Lung (tissue), 17 donors: ENCODE measurements at places on chromosomes 11 and 22.

- no peak for DNase-seq
Observed at GRCh38 chr22:45518580-45518991, 15.9 kb downstream of the FBLN1 start.

DNA sequence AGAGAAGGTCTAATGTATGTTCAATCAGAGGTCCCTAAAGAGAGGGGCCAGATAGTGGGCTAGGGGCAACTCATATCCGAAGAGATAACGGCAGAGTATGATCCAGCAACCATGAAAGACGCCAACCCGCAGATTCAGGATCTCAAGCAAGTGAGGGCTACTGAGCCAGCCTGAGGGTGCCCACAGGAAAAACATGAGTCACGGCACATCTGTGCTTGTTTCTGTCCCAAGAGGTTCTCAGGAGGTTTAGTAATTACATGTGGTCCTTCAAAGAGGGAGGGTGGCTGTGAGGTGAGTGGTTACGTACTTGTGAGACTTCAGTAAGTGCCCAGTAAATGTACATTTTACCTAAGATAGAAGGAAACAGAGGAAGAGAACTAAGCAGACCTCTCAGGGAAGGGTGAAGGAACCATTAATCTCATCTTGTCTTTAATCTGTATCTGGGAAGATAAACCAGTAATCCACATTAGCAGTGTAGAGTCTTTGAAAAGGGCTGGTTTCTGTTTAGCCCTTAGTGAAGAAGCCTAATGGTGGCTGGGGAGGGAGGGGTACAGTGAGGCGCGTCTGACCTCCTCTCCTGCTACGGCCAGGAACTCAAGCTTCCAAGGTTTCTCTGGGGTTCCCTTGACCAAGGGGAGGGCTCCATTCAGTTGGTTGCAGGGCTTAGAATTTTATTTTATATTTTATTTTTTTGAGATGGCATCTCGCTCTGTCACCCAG, 10.2 kb downstream of the SIRT3 start:
- no peak for DNase-seq

GRCh38 chr11:44941259-44942021, 9.2 kb downstream of the TP53I11 start:
- DNase-seq = no peak

DNA sequence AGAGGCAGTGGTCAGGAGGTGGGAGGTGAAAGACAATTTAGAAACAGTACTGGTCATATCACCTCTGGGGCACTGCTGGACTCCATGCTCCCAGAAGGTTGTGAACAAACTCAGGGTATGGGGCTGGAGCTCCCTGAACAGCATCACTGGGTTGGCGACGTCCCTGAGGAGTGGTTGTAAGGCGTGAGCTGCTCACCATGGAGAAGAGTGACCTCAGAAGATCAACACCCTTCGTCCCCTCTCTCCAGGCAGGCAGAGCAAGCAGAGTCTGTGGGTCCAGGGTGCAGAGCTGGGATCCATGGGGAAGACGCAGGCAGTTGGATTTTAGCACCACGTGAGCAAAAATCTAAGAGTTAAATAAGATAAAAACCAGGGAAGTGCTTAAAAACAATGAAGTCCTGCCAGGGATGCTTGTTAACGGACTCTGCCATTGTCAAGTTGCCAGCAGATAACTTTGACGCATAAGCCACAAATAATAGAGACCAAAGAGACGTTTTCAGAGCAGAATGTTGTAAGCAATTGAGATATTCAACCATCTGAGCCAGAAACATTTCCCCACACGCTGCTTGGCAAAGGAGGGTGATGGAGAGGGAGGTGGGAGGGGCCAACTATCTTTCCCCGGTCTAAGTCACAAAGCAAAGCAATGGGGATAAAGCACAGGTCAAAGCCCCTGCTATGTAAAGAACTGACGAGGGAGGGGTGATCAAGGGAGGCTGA, 13.6 kb downstream of the PNPLA5 start:
- DNase-seq = no peak

- DNase-seq = no peak
Observed at GRCh38 chr11:71365626-71366025, 82.6 kb downstream of the DHCR7 start.

DNA sequence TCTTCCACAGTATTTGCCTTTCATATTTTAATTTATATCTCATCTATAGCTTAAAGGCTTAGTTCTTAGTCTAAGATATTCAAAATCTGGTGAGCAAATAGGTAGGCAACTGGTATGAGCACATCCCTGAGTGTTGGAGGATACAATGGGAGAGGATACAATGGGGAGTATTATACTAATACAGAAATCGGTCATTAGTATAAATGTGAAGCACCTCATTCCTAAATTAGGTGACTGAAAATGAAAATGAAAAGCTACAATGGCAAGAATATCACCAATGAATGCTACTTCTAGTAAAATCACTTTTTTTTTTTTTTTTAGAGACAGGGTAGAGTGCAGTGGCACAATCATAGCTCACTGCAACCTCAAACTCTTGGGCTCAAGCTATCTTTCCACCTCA, 21.0 kb downstream of the ENTHD1 start:
- no peak for DNase-seq

GRCh38 chr11:2940921-2941821, 12.0 kb upstream of the PHLDA2 start:
- DNase-seq = no peak

DNA sequence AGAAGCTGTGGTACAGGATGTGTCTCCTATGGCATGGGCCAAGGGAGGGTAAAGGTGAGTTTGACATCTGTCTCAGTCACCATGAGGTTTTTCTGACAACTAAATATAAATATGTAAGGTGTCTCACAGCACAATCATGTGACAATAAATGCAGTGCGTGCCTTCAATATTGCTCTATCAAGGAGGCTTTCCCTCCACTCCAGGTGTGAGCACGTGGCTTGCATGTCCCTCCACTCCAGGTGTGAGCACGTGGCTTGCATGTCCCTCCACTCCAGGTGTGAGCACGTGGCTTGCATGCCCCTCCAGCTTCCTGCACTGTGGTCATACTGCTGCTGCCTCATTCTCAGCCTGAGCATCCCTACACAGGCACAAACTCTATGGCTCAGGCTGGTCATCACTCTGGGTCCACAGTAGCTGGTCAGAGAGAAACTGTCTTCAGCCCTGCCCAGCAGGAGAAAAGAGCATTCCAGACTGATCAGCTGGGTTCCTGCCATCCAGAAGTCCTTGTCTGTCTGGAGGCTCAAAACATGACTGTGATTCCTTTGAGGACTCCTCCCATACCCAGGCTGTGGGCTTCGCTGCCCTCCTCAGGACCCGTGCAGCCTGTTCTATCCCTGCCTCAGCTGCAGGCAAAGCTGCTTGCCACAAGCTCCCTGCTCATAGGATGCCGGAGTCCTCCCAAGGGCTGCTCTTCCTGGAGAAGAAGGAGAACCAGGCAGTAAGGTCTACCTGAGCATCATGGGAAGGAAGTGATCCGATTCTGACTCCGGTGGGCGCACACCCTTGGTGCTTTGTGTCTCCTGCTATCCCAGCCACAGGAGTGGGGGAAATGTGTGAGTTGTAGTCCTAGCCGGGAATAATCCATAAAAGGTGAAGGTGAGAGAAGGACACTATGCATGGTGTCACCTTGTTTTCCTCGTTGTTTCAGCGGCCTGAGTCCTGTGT, 33.4 kb upstream of the VPREB1 start:
- no peak for DNase-seq

DNA sequence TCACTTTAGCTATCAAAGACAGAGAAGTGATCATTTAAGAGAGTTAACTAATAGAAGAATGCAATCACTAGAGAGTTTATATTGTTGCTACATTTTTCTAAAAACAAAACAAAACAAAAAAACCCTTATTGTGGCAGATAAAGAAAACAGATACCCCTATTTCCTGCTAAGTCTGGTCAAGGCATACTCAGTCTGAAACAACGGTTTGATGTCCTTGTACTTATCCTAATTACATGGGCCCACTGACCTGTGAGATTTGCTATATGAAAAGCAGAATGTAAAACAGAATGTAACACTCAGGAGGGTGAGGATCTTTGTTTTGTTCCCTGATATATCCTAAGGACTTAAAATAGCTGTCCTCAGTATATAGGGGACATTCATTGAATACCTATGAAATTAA, 24.6 kb downstream of the MAML2 start:
- DNase-seq = no peak

DNA sequence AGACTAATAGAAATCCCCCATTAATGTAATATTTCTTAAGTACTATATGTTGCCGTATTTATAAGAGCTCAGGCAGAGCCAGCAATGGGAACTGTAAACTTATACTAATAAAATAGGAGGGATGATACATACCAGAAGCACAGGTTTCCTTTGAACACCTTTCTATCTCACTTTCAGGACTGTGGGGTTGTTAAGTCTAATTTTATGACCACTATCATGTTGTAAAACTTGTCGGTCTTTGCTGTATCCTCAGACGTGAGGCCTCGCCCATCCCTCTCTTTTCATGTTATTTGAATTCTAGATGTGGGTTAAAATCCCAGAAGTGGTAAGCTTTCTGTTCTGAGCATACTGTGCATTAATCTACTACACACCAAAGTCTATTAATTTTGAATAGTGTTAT, 1083.5 kb upstream of the TENM4 start:
- no peak for DNase-seq

GRCh38 chr22:36245805-36246356, 6.6 kb upstream of the APOL2 start:
- no peak for DNase-seq

DNA sequence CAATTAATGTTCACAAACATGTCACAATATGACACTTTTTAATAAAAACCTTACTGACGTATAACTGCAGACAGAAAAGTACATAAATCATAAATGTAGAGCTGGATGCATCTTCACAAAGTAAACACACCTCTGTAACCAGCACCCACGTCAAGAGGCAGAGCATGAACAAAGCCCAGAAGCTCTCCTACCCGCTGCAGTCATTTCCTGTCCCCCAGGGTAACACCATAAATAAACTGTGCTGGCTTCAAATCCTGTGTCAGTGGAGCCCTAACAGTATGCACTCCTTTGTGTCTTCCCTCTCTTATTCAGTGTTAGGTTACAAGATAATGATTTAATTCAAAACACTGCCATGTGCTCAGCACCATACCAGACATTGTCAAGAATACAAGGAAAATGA, 5.7 kb downstream of the SYT13 start:
- peak; percentile 15 for DNase-seq

GRCh38 chr11:108890482-108891105, 225.7 kb downstream of the DDX10 start:
- DNase-seq = no peak

- DNase-seq = no peak
Observed at GRCh38 chr22:49959782-49960158, 802 bp upstream of the PIM3 start.

DNA sequence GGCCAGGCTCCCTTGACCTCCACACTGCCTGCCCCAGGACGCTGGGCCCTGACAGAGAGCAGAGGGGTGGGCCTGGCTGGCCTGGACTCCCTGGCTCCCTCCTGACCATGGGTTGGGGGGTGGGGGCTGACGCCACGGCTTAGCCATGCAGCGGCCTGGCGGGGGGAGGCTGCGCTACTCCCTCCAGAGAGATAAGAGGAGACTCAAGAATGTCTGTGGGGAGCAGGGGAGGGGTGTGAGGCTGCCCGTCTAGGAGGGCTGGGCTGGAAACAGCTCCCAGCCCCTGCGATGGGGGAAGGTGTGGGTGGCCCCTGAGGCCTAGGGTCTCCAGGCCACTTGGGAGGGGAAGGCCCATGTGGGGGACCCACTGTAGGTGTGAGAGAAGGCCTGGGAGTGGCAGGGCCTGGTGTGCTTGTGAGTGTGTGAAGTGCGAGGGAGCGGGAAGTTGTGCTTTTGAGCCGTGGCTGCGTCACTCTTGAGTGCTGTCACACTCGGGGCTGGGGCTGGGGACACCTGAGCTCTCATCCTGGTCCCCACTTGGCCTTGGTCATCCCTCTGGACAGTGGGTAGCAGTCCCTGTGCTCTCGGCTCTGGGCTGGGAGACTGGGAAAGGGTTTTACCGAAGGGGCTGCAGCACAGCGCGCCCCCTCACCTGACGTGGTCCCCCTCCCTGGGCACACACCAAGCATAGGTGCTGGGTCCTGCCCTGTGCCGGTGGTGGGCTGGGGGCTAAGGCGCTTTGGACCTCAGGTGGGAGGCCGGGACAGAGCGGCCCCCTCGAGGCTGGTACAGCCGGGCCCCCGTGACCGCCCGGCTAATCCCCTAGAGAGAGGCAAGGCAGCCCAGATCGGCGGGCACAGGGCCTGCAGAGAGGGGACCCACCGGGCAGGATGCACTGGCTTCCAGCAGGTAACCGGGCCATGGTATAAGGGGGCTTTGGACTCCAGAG, 2.4 kb downstream of the MYRF start:
- DNase-seq = peak; percentile 68

DNA sequence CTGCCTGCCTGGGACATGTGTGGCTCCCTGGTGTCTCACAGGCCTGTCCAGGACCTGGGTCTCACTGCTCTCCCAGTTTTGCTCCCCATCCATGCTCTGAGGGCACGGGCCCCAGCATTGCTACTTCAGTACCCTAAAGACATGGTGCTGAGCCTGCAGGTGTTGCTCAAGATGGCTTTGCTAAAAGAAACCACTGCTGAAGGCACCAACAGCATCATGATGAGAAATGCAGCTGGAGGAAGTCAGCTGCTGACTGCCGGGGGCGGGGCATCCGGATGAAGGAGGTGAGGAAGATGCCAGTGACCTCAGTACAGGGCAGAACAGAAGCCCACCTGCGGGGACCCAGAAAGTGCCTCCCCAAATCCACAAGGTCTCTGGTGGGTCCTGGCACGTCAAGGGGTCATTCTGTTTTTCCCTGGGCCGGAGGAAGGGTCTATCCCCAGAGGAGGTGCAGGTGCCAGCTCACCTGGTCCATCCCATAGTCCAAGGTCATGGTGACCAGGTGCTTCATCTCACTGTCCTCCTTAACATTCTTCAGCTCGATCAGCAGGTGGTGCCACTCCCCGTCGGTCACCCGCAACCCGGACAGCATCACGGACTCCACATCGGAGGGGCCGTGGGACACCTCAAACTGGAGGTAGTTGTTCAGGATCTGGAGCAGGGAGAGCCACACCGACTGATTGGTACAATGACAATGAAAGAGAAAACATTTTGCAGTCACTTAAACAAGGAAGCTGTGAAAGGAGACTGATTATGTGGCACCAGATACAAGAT, 63.9 kb downstream of the TRMU start:
- no peak for DNase-seq

DNA sequence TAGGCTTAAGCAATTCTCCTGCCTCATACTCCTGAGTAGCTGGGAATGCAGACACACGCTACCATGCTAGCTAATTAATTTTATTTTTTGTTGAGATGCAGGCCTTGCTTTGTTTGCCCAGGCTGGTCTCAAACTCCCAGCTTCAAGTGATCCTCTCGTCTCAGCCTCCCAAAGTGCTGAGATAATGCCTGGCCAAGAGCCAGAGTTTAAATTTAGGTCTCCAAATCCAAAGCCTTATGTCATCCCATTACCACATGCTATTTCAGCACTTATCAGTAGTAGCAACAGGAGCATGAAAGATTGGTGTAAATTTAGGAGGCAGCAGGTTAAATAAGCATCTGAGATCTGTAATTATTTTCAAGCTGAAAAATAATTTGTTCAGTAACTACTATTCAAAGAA, 326.1 kb upstream of the ANO5 start:
- peak; percentile 4 for DNase-seq
